ENCODE measurements at places on chromosomes 16 and 17.

DNA sequence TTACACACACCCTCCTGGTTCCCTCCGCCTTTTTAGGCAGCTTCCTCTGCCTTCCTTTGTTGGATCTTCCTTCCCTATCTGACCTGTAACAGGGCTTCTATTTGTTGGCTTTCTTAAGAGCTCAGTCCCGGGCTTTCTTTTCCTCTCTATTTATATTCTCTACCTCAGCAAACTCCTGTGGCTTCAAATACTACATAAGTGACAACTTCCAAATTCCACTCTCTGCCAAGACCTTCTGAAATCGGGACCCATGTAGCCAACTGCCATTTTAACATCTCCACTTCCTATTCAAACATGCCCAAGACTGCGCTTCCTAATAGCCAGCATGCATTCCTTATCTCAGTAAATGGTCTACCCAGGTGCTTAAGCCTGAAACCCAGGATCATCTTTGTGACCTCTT lies 128.1 kb downstream of the MRTFB start:
- DNase-seq: no peak

DNA sequence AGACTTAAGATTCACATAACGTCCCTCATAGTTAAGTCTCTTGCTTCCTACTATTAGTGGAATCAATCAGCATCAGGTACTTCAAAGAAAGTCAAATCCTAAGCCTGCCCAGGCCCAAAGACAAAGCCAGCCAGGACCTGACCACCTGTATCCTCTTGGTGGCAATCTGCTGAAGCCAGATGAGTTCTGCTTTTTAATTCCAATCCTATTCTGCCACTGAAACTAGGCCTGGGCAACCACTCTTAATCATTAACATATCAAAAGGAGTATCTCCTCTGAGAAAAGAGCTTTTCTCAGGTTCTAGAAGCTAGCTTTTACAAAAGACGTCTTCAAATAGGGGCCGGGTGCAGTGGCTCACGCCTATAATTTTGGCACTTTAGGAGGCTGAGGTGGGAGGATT lies 15.1 kb upstream of the GLG1 start:
- DNase-seq: no peak

DNA sequence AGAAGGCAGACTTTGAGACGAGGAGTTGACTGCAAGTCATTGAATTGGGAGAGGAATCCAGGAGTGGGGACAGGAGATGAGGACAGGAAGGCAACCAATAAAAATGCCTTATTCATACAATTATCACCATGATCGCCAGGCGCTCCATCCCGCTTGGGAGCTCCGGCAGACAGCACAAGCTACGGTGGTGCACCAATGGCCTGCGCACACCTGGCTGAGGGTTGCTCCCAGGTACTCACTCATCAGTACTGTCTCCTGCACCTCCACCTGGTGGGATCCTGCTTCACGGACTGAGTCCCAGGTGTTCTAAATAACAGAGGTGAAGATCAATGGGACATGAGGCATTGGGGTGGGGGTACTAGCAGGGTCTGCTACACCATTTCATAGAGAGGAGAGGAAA lies 160.0 kb upstream of the TNRC6C start:
- DNase-seq: no peak

DNA sequence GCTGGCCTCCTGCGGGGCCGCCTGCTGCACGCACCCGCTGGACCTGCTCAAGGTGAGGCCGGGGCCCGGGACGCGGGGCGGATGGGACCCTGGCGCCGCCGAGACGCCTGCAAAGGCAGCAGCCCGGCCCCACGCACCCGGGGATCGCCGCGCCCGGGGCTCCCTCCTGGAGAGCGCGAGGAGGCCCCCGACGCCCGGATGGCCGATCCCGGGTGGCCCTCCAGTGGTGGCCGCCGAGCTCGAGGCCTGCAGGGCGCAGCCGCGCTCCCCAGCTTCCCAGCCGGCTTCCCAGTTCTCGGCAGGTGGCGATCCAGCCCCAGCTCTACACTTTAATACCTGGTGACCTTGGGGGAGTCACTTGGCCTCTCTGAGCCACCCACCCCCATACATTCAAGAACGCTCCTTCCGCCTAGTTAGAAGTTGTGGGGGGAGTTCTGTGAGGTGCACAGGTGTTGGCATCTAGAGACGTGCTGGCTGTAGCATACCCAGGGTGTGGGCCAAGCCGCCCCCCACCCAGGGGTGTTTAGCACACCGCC lies 452 bp downstream of the SLC25A10 start:
- no peak for DNase-seq

DNA sequence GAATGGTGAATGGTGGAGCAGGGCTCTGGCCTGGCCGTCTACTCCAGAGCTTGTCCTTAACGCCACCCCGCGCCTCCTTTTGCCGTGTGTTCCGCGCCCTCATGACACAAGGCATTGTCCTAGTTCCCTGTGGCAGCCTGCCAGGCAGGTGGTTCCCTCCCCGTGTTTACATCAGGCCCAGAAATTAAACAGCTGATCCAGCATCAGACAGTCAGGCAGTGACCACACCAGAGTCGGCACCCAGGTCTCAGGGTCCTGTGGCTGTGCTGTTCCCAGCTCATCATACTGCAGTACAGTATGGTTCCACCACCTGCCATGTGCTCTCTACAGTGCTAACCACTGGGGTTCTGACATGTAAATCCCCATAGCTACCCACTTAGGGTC lies 119.7 kb downstream of the RAB11FIP4 start:
- DNase-seq: no peak

GRCh38 chr16:26840691-26841090 lies 226.0 kb upstream of the C16orf82 start:
- no peak for DNase-seq

DNA sequence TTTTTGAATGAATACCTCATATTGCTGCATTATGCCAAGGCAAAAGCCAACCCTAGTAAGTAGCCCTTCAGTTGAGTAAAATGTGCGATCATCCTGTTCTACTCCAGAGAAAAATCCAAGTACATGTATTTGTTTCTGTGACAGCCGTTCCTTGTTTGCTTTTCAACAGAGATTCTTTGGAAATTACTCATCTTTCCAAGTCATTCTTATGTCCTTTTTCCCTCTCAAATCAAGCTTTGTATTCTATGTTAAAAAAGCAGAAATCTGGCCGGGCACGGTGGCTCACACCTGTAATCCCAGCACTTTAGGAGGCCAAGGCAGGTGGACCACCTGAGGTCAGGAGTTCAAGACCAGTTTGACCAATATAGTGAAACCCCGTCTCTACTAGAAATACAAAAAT lies 112.9 kb upstream of the HAS3 start:
- no peak for DNase-seq

All from GDM1 (cell line).